ENCODE measurements at places on chromosomes 12 and 14.

DNA sequence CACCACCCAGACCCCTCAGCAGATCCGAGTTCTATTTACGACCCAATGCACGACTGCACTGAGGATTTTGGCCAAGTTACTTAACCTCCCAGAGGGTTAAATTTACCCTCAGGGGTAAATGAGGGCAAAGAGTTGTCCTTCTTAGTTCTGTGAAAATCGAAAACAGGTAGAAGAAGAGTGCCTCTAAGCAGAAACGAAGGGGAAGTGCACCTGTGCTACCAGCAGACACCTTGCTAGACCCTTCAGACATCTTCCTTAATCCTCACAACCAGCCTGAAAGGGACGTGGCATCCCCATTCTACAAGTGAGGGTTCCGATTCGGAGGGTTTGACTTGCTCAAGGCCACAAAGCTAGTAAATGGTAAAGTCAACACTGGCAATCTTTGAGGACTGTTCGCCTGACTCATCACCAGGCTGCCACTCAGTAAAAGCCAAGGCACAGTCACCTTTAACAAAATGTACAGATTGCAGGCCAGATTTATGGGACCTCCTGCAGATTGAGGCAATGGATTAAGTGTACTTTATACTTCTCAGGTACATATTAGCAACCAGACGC, 1.6 kb downstream of the GSG1 start:
- DNase-seq = no peak

GRCh38 chr12:107103097-107103496, 9.7 kb upstream of the CRY1 start:
- no peak for DNase-seq

DNA sequence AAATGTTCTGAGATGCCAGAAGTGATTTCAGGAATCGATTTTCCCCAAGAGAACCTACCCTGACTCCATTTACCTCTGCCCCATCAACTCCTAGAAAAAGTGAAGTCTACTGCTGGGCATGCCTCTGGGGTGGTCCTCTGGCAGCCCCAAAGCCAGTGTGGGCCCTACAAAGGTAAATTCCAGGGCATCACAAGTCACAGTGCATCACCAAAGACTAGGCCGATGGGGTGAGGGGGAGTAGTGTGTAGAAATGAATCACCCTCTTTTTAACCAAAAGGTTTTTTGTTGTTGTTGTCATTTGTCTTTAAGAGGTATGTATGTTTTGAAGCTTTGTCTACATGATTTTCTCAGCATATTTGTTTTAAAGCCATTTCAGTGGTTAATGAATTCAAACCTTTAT, 46.4 kb upstream of the RTRAF start:
- no peak for DNase-seq

DNA sequence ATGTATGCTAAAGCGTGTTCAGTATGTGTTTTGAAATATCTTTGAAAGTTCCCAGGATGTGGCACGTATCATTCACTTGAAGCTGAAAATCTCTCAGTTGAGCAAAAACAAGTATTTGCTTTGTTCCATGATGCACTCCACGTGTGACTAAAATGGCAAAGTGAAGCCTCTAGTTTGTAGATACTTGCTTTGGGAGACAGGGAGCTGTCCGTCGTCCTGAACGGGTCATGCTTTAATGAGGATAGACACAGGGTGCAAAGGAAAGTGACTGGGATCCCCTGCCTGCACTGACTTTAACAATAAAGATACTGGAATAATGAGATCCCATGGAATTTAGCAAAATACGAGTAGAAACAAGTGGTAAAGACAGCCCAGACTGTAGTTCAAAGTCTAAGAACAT, 991.4 kb downstream of the NRXN3 start:
- no peak for DNase-seq

DNA sequence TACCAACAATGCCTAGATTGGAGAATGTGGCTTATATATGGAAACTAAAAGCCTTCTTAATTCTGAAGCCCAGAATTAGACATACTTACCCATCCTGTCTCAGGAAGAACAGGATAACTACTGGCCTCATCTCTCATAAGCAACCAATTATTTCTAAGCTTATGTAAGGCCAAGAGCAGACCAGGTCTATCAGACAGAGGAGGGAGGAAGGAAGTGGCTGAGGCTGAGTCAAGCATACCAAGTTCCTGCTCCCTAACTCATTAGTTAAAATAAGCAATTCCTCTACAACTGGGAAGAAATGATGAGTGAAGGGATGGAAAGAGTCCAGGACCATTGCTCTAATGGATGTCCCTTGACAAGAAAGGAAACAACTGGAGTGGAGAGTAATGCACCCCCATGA, 27.0 kb upstream of the INSM2 start:
- DNase-seq = no peak

- no peak for DNase-seq
Observed at GRCh38 chr12:81284137-81284536, 206.3 kb downstream of the ACSS3 start.

DNA sequence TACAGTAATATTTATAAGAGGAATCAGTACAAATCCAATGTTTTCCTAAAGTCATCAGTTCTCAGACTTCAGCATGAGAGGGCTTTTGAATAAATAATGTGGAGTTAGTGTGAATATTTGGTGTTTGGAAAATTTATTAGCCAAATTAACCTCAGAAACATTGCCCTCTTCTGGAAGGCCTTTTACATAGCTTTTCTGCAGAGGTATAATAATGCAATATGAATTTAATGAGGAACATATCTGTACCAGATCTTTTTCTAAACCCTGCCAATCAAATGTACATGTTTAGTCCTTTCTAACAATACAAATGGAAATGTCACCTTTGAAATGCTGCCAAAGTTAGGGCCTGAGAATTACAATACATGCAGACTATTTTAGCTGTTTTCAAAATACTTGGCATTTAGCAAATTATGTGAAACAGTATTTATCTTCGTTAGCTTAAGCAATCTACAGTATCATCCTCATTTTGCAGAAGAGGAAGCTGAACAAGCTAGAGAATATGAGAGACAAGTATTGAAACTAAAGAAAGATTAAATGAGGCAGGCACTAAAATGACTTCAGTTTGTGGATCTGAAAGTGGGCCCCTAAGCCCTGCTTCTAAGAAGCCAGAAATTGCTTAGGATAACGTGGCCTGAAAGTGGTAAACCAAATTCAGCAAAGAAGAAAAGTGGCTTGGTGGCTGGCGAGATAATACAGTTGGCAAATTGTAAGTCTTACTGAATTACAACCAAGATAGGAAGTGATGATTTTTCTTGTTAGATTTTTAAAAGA, 60.4 kb upstream of the MANSC4 start:
- no peak for DNase-seq

- no peak for DNase-seq
Observed at GRCh38 chr14:105193916-105194782, 13.0 kb upstream of the NUDT14 start.

DNA sequence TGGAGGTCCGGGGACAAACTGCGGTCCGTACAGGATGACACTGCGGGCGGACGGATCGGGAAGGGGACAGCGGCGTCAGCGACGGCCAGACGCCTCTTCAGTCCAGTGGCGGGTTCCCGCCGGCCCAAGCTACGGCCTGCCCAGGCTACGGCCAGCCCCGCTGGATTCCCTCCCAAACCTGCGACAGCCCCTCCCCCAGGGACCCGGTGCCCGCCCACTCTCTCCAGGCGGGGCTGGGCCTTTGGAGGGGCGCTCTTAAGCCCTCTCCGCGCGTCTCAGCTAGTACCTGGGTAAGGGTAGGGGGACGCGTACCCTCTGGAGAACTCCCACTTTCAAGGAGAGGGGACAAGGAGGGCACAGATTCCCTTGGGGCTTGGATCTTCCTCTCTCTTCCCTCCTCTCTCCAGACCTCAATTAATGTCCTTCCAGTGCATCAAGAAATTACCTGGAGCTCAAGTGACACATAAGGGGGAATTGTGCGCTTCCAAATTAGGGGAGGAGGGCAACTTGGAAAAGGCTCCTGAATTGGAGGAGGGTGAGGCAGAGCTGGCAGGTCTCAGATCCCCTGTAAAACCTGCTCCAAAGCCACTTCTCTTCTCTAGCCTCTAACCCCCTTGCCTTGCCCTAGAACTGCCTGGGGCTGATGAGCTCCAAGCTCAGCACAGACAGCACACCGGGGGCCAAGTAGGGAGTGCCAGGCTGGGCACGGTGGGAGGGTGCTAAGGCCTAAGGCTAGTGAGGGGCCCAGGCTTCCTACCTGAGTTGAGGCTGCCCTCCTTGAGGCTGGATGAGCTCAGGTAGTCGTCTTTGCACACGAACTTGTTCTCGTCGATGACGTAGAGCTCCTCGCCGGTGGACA, 3.1 kb downstream of the LHX5 start:
- no peak for DNase-seq

- DNase-seq = no peak
Observed at GRCh38 chr12:120801146-120801545, 75.5 kb downstream of the ACADS start.

- DNase-seq = peak; percentile 65
Observed at GRCh38 chr14:69151458-69152180, 1.3 kb downstream of the DCAF5 start.

DNA sequence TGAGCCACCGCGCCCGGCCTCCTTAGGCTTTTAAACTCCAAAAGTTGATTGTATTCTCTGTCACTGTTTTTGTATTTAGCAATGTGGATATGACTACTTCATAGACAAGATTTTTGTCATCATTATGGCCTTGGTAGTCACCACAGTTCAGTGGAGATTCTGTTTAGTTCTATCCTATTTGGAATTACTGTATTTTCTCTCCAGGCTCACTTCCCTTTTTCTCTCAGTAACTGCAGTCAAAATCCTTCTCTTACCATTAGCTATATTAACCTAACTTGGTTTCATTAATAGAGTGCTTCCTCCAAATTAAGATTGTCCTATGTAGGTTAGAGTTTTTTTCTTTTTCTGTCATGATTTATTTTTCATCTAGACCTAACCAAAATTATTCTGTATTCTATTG, 283.9 kb downstream of the TMTC2 start:
- DNase-seq = no peak

- no peak for DNase-seq
Observed at GRCh38 chr12:130537051-130537450, 179.0 kb downstream of the RIMBP2 start.

DNA sequence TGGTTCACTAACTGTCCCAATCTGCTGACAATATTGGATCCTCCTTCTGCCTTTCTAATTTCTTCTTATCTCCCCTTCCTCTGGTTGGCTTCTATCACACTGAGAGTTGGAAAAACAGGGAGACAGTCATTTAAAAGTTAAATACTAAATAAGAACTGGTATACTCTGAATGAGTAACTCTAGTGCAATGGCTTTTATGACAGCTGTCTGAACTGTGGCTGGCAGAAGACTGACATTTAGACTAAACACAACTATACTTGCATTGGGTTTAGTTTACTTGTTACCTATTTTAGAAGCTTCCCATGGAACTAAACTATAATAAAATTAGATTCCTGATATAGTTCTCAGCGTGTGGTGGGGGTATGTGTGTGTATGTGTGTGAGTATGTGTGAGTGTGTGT, 7.9 kb upstream of the MAGOHB start:
- no peak for DNase-seq

GRCh38 chr14:57182760-57183503, 85.8 kb downstream of the EXOC5 start:
- no peak for DNase-seq

- DNase-seq = no peak
Observed at GRCh38 chr12:70919597-70920035, 922 bp downstream of the PTPRR start.

GRCh38 chr12:108860443-108860842, 3.1 kb upstream of the SSH1 start:
- DNase-seq = no peak

DNA sequence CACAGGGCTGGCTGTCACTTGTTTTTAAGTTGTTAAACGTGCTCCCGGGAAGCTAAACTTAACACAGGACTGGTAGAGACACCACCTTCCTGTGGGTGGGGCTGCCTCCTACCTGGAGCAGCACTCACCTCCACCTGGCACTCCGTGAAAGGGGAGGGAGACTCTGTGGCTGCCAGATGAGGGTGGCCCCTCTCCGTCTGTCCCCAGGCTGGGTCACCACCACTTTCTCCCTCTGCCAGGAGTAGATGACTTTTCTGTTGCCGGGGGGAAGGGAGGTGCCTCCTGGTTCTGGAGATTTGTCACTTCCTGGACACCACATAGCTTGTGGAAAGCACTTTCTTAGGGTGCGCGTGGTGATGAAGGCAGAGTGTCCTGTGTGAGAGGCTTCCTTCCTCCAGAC, 81.3 kb downstream of the WDR20 start:
- no peak for DNase-seq

DNA sequence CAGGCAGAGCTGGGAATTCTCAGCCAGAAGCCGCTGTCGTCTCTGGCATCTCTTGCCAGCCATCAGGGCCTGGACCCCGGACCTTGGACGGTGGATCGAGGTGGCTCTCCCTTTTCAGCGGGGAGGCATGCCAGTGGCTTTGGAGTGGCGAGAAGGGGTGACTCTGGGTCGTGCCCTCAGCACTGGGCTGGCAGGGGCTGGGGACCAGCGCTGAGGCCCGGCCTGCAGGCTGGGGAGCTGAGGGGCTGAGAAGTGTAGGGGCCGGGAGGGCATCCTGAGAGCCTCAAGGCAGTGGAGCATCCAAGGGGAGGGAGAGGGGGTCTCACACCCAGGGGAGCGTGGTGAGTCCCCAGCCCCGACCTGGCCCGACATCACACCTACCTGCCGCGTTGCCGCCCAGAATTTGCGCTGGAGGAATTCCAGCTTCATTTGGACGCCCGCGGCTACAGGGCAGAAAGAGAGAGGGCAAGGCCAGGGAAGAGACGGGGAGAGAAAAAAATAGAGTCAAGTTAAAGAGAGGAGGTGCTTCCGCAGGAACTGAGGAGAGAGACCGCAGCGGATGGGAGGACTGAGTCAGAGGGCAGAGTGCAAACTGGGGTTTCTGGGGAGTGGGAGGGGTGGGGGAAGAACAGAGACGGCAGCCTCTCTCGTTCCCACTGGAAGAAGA, 9.0 kb upstream of the LRTM2 start:
- no peak for DNase-seq

GRCh38 chr12:104130760-104131159, 7.2 kb downstream of the NFYB start:
- DNase-seq = no peak

DNA sequence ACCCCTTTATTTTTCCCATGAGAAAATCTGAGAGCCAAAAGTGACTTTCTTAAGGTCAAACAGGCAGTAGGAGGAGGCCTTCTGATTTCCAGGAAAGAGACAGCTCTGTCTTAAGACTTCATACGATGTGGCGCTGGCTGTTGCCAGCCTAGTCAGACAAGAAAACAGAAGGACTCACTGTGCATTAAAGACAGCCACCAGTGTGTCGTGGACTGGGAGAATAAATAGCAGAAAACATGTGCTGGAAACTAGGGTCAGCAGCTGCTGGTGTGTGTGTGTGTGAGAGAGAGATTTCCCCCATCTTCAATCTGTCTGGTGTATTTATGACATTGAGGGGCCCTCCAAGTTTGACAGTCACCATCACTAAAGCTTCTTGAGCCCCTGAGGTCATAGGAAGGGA, 708.6 kb upstream of the TMEM132C start:
- DNase-seq = no peak

- DNase-seq = no peak
Observed at GRCh38 chr12:47207340-47207717, 127.6 kb upstream of the AMIGO2 start.

DNA sequence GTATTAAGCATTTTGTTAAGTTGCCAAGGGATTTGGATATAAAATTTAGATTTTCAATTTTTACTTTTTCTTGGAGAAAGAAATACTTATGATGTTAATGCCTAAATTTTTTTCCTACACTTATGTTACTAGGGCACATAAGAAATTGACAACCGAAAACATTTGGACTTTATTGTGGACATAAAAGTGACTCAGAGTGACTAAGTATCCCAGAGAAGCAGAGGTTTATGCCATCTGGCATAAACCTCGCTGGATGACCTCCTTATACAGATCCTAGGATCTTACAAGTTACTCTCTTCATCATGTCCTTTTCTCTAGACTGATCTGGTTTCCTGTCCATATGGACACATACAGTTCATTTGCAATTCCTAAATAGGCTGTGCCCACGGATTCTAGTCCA, 89.8 kb downstream of the RERG start:
- no peak for DNase-seq

All from activated CD8-positive, alpha-beta memory T cell treated with anti-CD3 and anti-CD28 coated beads for 1 hour (primary cell).